ENCODE measurements at places on chromosomes 16 and 17.

GRCh38 chr17:38705803-38706504, 881 bp downstream of the MLLT6 start:
- DNase-seq = no peak

DNA sequence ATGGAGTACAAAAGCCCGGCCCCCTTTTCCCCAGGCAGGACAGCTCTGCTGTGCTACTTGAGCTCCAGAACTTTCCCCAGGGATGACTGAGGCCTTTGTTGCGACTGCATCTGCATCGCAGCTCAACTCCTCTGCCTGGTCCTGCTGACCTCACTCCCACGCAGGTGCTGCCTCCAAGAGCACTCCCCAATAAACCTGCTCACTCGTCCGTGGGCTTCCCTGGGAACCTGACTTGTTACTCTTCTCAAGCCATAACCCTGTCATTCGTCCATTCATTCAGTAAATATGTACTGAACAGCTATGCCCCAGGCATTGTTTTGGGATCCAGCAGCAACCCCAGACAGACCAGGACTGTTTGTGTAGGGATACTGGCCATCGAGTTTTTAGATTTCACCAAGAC, 11.6 kb upstream of the RMI2 start:
- DNase-seq = no peak

GRCh38 chr17:63772801-63773271, 561 bp downstream of the CCDC47 start:
- no peak for DNase-seq

DNA sequence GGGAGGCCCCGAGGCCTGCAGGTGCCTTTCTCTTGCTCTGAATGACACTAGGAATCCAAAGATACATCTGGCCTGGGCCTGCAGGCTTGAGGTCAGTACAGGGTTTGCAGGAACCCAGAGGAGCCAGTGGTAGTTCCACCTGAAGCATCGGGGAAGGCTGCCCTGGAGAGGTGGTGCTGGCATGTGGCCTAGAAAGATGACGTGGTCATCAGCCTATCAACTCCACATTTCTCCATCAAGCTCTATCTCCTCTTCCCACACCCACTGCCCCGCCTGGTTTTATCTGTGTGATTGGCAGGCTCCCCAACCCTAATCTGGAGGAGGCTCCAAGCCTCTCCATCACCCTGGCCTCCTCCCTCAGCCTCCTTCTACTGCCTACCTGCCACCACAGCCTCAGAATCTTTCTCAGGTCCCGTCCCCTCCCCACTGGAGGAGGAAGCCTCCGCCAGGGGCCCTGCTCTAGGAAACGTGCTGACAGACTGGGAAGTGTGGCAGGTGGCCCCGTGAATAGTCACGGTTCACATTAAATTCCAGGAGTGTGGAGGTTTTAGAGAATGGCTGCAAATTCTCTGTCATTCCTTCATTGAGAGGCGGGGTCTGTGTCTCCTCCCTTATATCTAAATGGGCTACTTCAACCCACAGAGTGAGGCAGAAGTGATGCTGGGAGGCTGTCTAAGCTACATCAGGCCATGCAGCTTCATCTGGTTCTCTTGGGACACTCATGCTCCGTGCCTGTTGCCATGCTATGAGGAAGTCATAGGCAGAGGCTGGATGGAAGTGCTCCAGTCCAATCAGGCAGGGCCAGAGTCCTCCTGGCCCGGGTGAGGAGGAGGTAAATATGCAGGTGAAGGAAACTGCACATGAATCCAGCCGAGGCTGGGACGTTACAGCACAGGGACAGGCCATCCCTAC, 11.4 kb upstream of the MAP2K3 start:
- no peak for DNase-seq

DNA sequence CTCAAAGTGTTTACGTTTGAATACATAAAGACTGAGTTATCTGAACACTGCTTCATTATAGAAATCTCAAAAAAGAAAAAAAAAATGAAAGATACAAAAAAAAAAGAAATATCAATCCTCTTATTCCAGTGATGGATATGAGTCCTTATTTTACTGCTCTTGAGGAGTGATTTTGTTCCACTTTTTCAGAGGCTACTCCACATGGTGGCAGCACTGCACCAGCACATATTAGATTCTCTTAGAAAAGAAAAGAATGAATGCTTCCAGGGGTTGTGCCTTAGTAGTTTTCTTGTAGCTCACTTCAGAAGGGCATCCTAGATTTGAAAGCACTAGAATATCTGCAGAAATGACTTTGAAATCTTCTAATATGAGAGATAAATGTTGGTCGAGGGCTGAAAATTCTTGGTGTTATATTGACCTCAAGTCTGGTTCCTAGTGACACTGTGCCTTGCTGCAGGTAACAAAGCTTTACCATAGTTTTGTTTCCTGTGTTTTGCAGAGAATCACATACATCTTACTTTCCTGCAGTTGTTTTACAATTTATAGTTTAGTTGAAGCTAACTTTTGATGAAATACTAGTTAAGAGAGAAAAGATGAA, 25.9 kb downstream of the AP2B1 start:
- DNase-seq = no peak

DNA sequence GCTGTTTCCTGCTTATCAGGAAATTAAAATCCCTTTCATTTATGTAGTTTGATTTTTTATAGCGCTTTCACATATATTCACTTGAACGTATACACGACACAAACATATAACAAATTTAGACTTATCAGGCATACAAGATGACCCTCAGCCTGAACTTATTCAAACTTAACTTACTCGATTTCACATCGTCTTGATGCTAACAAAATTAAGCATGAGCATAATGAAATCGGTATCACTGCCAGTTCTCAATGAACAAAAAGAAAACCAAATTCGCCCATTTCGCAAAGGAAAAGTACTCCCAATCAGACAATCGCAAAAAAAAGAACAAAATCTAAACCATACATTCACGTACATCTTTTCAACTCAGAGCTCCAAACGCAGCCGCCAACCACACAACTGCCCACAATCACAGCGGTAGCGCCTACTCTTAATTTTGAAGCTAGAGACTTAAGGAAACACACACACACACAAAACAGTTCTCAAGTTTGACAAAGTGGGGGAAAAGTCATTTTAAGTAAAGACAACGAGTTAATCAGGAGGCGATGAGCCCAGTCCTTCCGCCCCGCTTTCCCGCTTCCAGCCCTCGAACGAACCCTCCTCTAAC, 1.1 kb downstream of the GJC1 start:
- DNase-seq = no peak

DNA sequence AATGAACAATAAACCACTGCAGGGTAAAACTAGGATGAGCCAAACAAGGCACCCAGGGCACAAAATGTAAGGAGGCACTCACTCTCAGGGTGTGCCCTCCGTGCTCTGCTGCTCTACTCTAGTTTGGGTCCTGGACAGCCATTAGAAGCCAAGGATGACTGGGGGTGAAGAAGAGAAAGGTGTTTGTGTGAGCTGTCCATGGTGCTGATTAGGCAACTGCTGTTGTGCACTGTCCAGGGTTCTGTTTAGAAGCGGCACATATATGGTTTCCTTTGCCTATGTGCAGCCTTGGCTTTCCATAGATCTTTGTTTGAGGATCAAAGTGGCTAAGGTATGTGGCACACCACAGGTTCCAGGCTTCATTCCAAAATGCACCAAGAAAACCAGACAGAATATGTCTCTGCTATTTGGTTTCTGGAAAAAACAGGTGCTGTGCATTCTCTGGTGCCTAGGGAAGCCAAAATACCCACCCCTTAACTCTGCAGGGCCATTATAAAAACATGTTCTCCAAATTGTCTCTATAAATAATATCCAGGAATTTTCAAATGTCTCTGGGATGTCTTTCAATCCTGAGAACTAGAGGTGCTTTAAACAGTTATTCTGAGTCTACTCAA, 123.5 kb downstream of the CBLN1 start:
- no peak for DNase-seq

GRCh38 chr17:51362811-51363585, 102.7 kb downstream of the UTP18 start:
- no peak for DNase-seq

DNA sequence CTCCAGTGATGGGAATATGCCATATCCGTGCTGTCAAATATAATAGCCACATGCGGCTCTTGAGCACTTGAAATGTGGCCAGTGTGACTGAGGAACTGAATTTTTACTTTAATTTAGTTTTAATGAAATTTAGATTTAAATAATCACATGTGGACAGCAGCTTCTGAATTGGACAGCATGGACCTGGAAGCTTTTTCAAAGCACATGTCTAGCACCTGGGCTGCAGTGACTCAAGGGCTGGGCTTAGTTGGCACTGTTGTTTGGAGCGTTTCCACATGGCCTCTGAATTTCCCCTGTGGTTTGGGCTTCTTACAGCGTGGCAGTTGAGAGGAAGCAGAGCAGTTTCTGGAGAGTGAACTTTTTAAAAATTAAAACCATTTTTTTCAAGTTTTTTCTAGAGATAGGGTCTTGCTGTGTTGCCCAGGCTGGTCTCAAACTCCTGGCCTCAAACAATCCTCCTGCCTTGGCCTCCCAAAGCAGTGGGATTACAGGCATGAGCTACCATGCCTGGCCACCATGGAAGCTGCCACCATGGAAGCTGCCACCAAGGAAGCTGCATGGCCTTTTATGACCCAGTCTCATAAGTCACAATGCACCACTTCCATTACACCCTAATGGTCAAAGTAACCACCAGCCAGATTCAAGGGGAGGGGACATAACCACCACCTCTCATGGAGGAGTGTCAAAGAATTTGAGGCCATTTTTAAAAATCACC, 6.7 kb upstream of the TOB1 start:
- DNase-seq = peak; percentile 19

- no peak for DNase-seq
Observed at GRCh38 chr16:72895951-72896350, 152.0 kb downstream of the ZFHX3 start.

GRCh38 chr16:2008631-2009163, 924 bp downstream of the ZNF598 start:
- DNase-seq = no peak

DNA sequence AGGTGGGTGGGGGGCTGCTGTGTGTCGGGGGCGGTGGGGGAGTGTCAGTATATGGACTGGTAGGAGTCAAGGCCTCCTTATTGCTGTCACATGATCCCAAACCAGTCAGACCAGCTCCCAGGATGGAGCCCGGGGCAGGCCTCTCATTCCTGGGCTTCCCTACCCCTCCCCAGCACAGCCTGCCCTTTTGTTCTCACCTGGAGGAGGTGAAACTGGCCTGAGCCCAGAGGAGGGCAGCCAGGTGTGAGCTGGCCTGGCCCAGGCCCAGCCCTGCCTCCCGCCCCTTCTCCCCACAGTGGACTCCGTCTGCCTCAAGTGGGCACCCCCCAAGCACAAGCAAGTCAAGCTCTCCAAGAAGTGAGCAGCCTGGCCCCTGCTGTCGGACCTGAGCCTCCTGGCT, 4.6 kb downstream of the PRSS8 start:
- DNase-seq = no peak

GRCh38 chr17:31390748-31391495, 553 bp upstream of the RAB11FIP4 start:
- no peak for DNase-seq

DNA sequence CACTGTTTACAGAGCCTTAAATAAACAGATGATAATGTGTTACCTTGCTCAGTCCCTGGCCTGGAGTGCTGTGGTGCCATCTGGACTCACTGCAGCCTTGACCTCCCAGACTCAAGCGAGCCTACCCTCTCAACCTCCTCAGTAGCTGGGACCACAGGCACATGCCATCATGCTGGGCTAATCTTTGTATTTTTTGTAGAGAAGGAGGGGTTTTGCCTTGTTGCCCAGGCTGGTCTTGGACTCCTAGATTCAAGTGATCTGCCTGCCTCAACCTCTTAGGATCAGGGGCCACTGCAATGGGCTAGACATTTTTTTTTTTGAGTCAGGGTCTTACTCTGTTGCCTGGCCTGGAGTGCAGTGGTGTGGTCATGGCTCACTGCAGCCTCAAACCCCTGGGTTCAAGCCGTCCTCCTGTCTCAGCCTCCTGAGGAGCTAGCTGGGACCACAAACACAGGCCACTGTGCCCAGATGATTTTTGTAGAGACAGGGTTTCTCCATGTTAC, 5.0 kb upstream of the NAGLU start:
- no peak for DNase-seq

DNA sequence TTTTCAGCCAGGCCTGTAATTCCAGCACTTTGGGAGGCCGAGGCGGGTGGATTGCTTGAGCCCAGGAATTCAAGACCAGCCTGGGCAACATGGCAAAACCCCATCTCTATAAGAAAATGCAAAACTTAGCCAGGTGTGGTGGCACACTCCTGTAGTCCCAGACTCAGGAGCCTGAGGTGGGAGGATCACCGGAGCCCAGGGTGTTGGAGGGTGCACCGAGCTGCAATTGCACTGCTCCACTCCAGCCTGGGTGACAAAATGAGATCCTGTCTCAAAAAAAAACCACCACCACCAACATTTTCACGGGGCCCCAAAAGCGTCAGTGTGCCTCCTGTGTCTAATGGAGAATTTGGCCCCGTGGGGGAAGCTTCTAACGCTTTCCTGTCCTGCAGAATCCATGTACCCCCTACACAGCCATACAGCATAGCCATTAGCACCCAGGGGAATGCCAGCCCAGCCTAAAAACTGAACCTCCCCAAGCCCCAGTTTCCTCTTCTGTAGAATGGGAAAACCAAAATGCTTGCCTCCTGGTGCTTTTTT, 22.2 kb upstream of the MAP3K14 start:
- no peak for DNase-seq

DNA sequence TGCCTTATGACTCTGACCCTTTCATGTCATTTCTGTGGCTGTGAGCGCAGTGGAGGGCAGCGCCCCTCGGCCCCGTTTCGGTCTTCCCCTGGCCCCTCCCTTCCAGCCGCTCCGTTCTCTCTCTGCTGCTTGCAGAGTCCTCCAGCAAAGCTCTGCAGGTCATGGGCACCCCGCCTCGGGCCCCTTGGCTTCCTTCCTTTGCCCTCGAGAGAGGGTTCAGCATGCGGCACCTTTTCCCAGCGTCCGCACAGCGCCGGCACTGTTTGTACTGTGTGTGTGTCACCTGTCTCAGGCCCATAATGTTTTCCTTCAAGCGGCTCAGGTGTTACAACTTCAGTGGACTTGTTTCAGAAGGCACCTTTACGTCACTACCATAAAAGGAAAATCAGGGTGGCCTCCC, 98.5 kb downstream of the RAP1GAP2 start:
- no peak for DNase-seq

- no peak for DNase-seq
Observed at GRCh38 chr17:17204041-17204591, 2.0 kb downstream of the PLD6 start.

- DNase-seq = no peak
Observed at GRCh38 chr17:245020-245419, 63.6 kb upstream of the DOC2B start.

GRCh38 chr17:6352016-6352415, 82.9 kb downstream of the AIPL1 start:
- DNase-seq = no peak

GRCh38 chr16:715477-716199, 720 bp downstream of the METRN start:
- no peak for DNase-seq
